ENCODE measurements at places on chromosomes 7 and 10.
A peak's percentile ranks its signal among the peaks of the same experiment; 100 is the strongest.

DNA sequence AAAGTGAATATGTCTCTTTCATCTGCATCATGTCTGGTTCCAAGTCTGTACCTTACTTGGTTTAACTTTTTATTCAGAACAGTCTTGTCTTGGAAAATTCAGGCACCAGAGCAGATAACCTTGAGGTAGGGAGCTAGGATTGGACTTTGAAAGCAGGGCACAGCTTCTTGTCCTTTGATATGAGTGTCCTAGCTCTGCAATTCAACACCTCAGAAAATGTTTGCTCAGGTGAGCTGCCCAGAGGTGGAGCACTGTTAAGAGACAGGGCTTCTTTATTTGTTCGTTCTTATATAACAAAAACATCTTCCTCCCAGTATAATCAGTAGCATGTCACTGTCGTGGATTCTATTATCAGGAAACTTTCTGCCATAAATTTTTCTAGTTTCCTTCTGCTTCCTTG lies 118.3 kb downstream of the LRRC4 start:
- DNase-seq = no peak

DNA sequence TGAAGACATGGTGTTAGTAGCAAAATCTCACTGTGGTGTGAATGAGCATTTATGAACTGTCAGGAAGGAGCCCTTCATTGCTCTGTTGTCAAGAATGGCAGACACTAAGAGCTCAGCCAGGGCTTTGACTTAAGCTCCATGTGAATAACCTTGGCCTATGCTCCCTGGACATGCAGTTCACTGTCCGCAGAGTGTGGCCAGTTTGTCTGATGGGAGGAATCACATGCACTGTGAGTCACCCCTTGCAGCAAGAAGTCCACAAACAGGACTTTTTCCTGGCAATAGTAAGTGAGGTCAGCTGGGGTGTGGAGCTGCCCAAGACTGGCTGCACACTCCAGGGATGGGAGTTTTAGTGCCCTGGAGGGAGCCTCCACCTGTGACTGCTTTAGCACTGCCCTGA lies 49.5 kb downstream of the ZNF37A start:
- DNase-seq = peak; percentile 12

DNA sequence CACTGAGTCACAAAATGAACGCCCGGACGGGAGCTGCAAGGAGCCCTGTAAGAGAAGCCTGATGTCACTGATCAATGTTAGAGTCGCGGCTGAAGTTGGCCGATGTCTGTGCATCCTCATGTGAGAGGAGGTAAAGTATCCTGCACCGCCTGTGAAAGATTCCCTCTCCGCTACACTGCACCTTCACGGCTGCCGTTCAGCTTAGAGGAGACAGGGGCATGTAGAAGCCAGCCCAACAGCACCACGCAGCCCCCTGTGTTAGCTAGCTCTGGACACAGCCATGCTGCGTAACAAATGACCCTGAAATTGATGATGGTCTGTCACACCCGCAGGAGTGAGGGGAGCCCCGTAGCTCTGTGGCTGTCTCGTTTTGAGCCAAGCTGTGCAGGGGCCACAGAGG lies 81.5 kb upstream of the DIP2C start:
- DNase-seq = no peak

- peak; percentile 49 for DNase-seq
Observed at GRCh38 chr7:97145068-97145467, 27.6 kb downstream of the SDHAF3 start.

DNA sequence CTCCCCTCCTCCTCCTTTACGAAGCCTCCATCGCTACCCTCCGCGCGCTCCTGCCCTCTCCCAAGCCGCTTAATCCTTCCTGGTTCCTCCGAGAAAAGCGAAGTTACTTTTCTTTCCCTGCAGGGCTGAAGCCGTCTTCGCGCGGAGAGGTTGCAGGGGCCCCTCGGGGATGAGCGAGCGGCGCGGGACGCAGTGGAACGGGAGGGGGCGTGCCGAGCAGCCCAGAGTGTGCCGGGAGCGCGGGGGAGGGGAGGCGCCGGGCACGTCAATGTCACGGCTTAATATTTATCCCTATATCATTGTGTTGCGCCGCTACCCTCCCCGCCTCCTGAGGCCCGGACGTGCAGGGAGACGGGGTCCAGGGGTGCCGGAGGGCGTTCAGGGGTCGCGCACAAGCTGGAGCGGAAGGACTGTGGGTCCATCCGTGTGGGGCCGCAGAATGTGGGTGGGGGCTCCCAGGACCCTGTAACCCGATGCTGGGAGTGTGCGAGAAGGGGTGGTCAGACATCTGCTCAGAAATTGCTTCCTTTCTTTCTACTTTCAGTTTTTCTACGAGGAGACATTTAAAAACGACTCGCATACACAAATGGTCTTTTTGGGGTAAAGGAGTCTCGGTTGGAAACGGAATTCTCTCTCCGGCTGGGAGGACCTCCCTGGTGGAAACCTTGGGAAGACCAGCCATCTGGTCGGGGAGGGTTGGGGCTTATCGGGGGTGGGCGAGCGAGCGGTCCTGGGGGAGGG lies 2.4 kb downstream of the CDK6 start:
- DNase-seq = peak; percentile 81

Data from HCEC 1CT (cell line).